ENCODE measurements at places on chromosomes 13 and 19. TPM values are rescaled to one million over a fixed set of nuclear protein-coding genes. Genes with fewer than 3 reads are reported as not detected.

DNA sequence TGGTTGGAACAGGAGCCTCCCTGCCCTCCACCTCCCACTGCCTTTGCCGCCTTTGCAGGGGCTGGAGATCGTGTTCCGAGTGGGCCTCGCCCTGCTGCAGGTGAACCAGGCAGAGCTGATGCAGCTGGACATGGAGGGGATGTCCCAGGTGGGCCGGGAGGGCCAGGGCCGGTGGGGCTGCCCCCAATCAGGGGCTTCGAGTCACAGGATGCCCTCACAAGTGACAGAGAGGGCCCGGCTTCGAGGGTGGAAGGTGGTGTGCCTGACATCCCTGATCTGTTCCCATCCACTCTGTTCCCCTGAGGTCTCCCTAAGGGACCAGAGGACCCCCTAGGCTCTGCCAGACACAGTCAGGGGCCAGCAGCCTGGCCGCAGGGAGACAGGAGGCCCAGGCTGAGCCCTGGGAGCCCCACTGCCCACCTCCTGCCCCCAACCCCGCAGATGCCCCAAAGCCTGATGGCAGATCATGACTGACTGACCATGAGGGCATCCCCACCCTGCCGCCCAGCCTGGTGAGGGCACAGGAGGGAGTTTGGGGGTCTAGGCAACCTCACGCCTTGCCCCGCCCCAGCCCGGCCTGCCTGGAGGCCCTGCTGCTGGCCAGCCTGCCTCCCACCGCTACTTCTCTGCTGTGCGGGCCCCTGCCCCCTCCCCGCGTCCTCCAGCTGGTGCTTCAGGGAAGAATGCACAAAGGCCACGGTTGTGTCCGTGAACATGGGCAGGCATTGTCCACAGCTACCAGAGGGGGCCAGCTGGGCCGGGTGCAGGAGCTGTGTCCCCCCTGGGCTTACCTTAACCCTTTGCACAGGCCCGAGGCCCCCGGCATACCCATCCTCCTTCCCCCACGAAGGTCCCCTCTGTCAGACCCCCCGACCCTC is 21.8 kb downstream of the EVI5L start:
- no peak for DNase-seq

GRCh38 chr13:112653071-112653470 is 36.8 kb upstream of the ATP11A start:
- DNase-seq, result no peak

DNA sequence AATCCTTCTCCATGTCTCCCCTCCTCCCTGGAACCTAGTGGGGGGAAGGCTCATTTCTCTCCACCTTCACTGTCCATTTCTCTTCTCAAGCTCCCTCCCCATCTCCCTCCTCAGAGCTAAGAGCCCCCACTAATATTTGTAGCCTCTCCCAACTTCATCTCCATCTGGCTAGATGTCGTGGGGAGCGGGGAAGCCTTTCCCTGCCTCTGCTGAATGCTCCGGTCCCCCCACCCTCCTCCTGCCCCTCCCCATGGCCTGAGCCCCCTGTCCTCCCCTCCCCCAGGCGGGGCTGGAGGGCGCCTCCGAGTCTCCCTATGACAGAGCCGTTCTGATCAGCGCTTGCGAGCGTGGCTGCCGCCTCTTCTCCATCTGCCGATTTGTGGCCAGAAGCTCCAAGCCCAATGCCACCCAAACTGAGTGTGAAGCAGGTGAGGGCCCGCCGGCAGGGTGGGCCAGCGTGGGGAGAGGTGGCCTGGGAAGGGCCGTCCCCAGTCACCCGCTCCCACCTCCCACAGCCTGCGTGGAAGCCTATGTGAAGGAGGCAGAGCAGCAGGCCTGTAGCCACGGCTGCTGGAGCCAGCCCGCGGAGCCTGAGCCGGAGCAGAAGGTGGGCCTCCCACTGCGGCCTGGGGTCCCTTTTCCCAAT is 1.0 kb downstream of the TMEM59L start:
- DNase-seq, result no peak

- DNase-seq, result no peak
Observed at GRCh38 chr19:13066933-13067807, 35.5 kb downstream of the LYL1 start.

Gene ZNF540
- polyA plus RNA-seq, result 8.4 TPM

Gene C19orf81
- polyA plus RNA-seq, result 4.4 TPM

All from renal pelvis (tissue), 12 donors.